ENCODE measurements at places on chromosomes 6 and 20.

DNA sequence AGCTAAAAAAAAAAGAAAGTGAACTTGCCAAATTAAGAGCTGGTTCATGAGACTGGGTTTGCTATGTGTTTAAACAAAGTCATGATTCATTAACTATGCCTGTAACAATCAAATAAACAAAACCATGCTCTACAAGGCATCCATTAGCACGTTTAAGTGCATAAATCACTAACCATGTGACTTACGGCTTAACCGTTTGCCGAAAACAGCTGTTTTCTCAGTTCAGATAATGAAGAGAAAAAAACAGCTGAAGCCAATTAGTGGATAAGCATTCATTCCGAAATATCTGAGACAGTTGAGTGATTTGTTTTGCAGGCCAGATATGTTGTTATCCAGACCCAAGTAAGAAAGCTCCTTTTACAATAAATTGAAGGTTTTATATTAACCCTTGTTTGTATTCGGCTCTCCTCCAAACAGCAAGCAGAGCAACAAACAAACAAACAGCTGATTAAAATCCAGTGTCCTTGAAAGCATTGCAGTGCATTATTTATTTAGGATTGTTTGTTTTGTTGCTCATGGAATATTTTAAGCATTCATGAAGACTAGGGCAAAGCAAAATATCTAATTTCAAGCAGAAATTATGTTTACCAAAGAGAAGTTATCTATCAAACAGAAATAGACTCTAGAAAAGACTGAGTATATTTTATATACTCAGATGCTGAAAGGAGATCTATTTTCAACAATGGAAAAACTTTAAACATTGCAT, 343.5 kb downstream of the RFPL4B start:
- no peak for DNase-seq

GRCh38 chr6:28200020-28200419, 25.1 kb upstream of the ZSCAN9 start:
- no peak for DNase-seq

DNA sequence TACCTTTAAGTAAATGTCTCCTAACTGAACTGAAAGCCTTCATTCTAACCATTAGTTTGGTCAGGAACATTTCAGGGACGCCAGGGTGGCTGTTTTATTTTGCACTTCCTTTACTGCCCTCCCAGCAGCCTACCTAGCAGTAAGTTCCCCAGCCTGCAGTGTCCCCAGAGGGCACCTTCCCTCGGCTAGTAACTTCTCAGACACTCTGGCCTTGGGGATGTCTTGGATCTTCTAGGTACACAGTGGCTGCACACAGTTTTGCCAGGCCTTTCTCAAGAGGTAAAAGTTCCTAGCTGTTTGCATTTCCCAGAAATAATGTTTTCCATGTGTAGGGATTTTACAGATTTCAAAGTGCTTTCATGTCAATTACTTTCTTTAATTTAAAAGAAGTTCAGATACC, 378 bp upstream of the LAMA2 start:
- DNase-seq: no peak

GRCh38 chr6:129749749-129750120, 39.8 kb upstream of the ARHGAP18 start:
- DNase-seq: no peak

- no peak for DNase-seq
Measured at GRCh38 chr6:33616913-33617312, 4.2 kb upstream of the ITPR3 start.
